Tibial nerve (tissue), 4 donors: ENCODE measurements at places on chromosomes 1 and 21.

DNA sequence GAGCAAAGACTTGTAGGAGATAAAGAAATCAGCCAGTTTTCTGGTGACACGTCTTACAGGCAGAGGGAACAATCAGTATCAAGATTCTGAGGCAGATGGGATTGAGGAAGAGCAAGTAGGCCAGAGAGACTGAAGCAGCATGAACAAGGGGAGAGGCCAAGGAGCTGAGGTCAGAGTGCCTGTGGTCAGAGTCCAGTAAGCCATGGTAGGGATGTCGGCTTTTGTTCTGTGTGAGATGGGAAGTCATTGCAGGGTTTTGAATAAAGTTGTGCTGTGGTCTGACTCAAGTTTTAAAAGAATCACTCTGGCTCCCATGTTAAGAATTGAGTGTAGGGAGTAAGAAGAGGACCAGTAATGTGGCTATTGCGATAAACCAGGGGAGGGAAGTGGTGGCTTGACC, 85.9 kb upstream of the IVNS1ABP start:
- no peaks in the 10 kb centered on the region for H3K27me3 ChIP-seq
- H3K4me1 ChIP-seq = no peaks in the 10 kb centered on the region
- no peak for DNase-seq

- no peaks in the 10 kb centered on the region for H3K27me3 ChIP-seq
- H3K4me1 ChIP-seq = no peaks in the 10 kb centered on the region
- H3K36me3 ChIP-seq = no peaks in the 10 kb centered on the region
- no peak overlapping the region for H3K27ac ChIP-seq
- H3K4me3 ChIP-seq = no peak overlapping the region
- DNase-seq = no peak
These were observed 34.4 kb downstream of the PALMD start for GRCh38 chr1:99680270-99680669.

DNA sequence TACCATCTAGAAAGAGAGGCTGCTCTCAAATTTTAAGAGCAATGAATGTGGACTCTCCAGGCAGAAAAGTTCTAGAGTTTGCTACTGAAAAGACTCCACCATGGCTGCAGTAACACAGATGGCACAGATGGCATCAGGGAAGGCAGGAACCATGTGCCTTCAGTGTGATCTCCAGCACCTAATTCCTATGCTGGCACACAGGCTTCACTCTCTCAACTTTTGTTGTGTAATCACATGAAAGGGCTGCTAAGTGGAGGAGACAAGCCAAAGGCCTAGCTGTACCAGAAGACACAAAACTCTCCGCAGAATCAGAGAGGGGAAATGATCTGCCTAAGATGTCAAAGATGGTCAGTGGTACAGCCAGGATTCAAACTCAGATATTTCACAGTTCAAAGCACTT, 31.1 kb downstream of the ERI3 start:
- H3K36me3 ChIP-seq = no peaks in the 10 kb centered on the region
- no peak overlapping the region for H3K4me3 ChIP-seq
- DNase-seq = no peak
- peaks cover 16% of the 10 kb centered on the region for H3K4me1 ChIP-seq

DNA sequence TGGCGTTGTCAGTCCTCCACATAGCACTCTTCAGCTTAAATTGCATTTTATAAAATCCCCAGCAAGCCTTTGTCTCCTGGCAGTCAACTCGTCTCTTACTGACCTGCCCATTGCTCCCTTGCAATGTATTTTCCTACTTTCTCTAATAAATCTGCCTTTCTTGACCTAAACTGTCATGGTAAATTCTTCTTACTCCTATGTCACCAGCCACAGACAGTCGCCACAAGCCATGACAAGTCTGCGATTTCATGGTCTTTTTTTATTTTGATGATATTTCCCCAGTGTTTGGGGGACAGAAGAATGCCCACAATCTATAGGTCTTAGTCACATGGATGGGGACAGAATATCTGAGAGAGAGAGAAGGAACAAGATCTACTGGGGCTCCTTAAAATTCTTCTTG, 8.4 kb downstream of the IFNAR2 start:
- no peaks in the 10 kb centered on the region for H3K27me3 ChIP-seq
- no peaks in the 10 kb centered on the region for H3K4me1 ChIP-seq
- no peak overlapping the region for H3K4me3 ChIP-seq
- no peak for DNase-seq
- no peak overlapping the region for H3K27ac ChIP-seq

GRCh38 chr1:223144431-223144830, 1.4 kb upstream of the TLR5 start:
- no peak for DNase-seq
- no peaks in the 10 kb centered on the region for H3K36me3 ChIP-seq
- H3K27ac ChIP-seq = no peak overlapping the region
- H3K4me3 ChIP-seq = no peak overlapping the region

DNA sequence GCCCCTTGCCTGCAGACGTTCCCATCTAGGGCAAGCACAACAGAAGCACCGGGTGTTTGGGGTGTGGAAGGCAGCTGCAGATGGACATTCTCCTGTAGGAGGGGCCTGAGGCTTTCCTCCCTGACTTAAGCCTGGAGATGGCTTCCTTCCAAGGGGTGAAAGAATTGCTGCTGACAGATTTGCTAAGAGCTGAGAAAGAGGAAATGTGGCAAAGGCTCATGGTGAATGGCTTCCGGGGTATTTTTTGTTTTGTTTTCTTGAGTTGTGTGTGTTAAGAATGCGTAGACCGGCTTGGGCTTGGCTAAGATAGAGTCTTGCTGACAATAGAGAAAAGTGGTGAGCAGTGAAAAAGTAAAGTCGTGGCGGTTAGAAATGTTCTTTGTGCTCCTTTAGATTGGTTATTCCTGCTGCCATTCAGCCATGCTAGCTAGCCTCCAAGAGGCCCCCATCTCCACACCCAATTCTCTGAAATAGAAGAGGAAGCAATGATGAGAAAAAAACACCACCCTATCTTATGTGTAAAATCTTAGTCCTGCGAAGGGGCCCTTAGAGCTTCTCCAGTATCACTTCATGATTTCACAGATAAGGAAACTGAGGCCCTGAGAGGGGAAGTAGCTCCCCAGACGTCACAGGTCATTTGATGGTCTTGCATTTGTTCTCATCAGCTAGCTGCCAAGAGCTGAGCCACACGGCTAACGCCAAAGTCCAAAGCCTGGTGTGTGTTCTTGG, 36.9 kb downstream of the EIF2D start:
- no peak overlapping the region for H3K27ac ChIP-seq
- DNase-seq = peak; percentile 65
- H3K4me3 ChIP-seq = no peak overlapping the region
- H3K4me1 ChIP-seq = no peaks in the 10 kb centered on the region
- H3K27me3 ChIP-seq = no peaks in the 10 kb centered on the region
